ENCODE measurements at places on chromosomes 16 and 17.

- no peak for DNase-seq
Observed at GRCh38 chr16:12917653-12918052, 16.3 kb downstream of the SHISA9 start.

- peak; percentile 68 for DNase-seq
Observed at GRCh38 chr16:87608400-87608985, 6.2 kb downstream of the JPH3 start.

DNA sequence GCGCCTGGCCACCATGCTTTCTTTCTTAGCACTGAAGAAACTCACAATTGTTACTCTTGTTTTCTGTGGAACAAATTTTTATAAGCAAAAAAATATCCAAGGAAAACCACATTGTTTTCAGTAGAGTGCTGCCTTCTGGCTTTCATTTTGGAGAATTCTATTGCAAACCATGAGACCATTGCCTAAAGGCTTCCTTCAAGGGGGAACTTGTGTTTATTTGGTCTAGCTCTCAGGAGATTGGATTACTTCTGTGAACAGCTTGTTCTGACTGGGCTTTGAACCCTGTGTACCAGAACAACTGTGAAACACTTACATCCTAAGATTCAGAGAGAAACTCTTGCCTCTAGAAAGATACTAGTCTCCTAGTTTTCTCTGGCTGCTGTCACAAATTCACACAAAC lies 32.1 kb downstream of the TOM1L1 start:
- DNase-seq: no peak

DNA sequence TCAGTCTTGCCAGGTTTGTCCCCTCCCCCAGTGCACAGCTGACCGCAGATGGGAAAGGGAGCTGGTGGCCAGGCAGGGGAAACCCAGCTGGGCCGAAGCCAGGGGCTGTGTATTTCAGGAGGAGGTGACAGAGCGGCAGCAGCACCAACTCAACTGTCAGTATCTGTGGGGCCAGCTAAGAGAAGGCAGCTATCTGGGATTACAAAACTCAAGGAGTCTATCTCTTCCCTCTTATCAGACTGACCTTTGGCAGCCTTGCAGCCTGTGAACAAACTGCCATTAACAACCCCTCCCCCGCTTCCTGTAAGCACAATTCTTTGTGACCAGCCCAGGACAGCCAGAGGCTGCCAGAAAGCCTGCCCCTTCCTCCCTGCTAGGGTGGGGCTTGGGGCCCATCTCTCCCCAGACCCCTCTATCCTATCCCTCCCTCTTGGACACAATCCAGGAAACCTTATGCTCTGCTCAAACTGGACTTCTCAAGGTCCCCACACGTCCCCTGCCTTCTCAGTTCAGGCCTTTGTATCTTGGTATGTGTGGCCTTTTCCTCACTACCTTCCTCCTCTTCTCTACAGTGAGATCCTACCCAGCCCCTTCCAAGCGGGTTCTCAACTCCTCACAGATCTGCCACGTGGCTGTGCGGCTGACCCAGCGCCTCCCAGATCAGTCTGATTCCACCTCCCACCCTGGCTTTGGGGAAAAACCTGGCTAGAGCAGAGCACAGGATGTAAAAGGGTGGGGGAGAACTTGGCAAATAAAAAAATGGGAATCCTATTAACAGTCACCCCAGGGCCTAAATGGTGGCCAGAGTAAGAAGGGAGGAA lies 10.5 kb downstream of the ST3GAL2 start:
- peak; percentile 98 for DNase-seq

GRCh38 chr17:51725185-51725584 lies 433.3 kb downstream of the CA10 start:
- no peak for DNase-seq

DNA sequence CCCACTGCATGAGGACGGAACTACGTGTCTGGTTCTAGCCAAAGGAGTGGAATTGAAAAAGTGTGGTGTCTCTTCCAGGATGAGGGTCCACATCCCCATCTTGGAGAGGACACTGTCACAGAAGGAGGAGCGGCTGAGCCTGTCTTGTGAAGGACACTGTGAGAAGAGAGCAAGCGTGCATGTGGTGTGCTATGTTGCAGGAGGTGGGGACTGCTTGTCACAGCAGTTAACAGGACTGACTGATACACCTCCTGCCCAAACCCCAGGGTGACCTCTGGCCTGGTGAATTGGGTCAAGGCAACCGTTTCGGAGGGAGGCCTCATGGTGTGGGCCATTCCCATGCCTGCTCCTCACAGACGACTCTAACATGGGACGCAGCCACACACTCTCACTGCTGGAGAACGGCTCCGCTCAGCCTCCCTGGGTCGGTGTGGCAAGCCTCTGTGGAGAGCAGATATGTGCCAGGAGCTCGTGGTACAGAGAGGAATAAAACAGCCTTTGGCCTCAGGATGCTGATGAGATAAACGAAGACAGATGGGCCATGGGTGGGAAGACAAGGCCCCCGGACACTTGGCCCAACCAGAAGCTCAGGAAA lies 56.4 kb upstream of the RBFOX3 start:
- DNase-seq: no peak

DNA sequence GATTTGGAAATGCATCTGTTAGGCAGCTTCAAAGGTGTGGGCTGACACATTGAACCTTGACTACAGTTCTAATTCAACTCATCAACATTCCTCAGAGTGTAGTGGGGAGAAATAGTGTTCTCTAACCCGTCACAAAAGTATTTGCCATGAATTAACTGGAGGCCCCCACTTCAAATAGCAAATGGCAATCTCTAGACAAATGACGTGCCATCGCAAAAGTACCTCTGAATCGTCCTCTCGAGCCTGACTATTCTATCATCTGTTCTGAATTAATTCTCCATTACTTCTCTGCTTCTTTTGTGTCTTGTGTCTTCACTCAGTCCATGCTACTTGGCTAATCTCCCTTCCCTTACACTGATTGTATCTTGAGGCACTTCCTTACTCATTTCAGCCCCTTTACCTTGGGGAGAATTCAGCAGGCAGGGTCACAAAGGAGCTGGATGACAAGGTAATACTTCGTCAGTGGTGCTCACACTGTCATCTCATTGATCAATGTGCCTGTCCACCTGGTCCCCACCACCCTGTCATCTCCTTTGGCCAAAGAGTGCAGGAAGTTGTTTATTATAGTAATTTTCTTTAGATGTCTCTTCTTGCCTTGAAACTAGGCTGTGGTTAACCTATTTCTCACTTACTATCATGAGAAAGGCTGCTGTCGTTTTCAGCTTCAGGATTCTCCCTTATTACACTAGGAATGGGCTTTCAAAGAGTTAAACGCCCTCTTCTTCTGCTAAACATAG lies 108.4 kb downstream of the SYCE1L start:
- no peak for DNase-seq

- DNase-seq: peak; percentile 56
Observed at GRCh38 chr17:76421044-76421407, 31.9 kb downstream of the UBE2O start.

- no peak for DNase-seq
Observed at GRCh38 chr17:67544364-67544955, 167.4 kb downstream of the PITPNC1 start.

DNA sequence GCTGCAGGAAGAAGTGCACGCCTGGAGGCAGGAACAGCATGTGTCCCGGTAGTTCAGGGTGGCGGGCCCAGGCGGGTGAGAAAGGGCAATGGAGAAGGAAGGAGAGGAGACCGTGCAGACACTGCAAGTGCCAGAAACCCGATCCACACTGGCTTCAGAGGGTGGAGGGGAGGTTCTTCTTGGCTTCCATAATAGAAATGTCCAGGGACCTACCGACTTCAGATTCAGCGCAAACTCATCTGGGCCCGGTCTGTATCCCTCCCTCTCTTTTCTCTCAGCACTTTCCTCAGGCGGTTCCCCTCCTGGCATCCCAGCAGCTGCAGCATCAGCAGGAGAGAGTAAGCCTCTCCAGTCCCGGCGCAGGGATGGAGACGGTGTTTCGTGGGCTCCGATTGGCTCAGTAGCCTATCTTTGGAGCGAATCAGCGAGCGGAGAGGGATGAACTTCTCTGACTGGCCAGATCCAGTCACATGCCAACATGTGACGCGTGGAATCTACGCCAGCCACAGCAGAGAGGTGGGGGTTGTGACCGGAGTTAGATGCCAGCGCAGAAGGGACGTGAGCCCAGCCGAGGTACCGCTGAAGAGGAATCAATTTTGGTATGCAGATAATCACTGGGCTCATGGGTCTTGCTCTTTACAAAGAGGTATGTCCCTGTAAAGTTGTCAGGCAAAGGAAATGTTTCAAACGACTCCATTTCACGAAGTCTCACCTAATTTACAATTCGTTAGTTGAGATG lies 1.9 kb upstream of the PRPSAP2 start:
- DNase-seq: peak; percentile 94

GRCh38 chr17:48594538-48595277 lies 1.1 kb upstream of the HOXB5 start:
- DNase-seq: no peak

DNA sequence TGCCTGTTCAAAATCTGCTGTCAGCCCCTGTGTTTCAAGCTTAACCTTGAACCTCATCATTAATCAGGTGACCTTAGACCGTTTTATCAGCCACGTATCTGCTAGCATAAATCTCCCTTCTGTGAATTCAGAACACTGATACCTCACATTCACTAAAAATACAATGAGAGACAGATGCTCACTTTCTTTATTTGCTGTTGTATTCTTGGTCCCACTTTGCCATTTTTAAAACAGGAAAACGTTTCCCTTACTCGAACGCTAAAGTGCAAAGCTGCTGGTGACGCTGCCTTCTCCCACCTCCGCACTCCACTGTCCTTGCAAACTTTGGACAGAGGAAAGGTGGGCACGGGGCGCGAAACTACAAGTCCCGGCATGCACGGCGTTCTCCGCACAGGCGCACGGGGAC lies 220 bp upstream of the ARHGAP44 start:
- no peak for DNase-seq

- DNase-seq: no peak
Observed at GRCh38 chr17:9408868-9409829, 166.5 kb downstream of the STX8 start.

GRCh38 chr16:51509336-51509735 lies 358.3 kb upstream of the SALL1 start:
- DNase-seq: no peak

DNA sequence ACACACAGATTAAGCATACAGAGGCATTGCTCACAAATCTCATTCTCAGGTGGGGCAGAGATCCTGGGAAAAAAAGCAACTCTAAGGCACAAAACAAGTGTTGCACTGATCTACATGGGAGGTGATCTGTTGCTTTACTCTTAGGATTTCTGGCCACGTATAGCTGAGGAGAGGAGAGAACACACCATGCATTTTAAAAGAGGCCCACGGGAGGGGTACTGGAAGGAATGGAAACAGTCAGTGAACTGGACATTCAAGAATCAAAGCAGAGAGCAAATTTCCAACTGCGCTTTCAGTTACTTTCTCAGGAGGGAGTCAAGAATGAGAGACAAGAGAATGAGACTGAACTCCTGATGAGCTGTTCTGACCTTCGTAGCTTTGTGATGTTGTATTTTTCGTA lies 1105.9 kb downstream of the CDH8 start:
- no peak for DNase-seq

- DNase-seq: no peak
Observed at GRCh38 chr16:7624871-7625766, 292.5 kb downstream of the RBFOX1 start.

GRCh38 chr17:80782536-80783427 lies 208.9 kb upstream of the CHMP6 start:
- no peak for DNase-seq

GRCh38 chr16:1486551-1487390 lies 2.0 kb downstream of the PTX4 start:
- no peak for DNase-seq

DNA sequence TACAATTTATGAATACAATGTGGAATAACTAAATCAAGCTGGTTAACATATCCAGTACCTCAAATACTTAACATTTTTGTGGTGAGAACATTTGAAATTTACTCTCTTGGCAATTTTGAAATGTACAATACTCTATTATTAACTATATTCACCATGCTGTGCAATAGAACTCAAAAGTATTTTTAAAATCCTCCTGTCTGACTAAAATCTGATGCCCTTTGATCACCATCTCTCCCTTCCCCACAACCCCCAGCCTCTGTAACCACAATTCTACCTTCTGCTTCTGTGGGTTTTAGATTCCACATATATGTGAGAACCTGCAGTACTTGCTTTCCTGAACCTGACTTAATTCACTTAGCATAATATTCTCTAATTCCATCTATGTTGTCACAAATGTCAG lies 71.6 kb upstream of the ALOX12 start:
- DNase-seq: no peak

DNA sequence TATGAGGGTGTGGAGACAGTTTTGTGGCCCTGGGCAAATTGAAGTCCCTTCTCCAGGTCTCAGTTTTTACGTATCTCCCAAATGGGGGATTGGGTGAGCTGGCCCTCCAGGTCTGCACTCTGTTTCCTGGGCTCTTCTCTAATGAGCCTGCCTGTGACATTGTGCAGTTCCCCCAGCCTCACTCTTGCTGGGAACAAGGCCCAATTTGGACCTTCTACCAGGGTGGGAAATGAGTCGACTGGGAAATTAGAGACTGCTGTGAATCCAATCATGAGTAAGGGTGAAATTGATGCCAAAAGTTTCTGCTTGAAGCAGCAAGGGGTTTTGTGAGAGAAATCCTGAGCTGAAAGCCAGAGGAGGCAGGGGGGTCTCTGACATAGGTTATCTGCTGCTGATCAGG lies 71.5 kb upstream of the KSR1 start:
- DNase-seq: no peak

DNA sequence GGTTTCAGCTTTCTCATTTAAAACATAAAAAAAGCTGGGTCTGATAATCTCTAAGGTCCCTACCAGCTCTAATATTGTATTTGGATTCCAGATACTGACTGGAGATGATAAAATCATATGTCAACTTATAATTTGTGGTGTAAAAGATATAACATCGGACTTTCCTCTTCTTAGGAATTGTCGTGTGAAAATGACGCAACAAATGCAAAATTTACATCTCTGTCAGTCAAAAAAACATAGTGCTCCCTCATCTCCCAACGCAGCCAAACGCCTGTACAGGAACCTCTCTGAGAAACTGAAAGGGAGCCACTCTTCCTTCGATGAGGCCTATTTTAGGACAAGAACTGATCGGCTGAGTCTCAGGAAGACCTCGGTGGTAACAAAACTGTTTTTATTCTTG lies 197.3 kb downstream of the ANKFN1 start:
- DNase-seq: no peak

GRCh38 chr17:37368577-37368976 lies 7.2 kb upstream of the C17orf78 start:
- DNase-seq: no peak

- DNase-seq: no peak
Observed at GRCh38 chr16:47069841-47070584, 73.7 kb downstream of the NETO2 start.

- no peak for DNase-seq
Observed at GRCh38 chr16:79562166-79562823, 38.2 kb downstream of the MAF start.

GRCh38 chr16:67277999-67278772 lies 1.1 kb upstream of the PLEKHG4 start:
- DNase-seq: no peak

- DNase-seq: no peak
Observed at GRCh38 chr16:80971819-80972218, 34.9 kb downstream of the CMC2 start.
